ENCODE measurements at places on chromosomes 3 and 15.

DNA sequence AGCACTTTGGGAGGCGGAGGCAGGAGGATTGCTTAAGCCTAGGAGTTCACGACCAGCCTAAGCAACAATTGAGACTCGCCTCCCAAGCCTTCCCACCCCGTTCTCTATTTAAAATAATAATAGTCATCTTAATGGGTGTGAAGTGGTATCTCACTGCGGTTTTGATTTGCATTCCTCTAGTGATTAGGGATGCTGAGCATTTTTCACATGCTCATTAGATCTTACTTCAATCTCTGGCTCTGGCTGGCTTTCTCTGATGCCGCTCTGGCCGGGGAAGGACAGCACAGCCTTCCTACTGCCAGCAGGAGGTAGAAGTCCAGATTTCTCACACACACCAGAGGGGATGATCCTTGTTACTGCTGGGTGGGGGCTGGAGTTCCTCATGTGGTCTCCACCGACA, 7.4 kb upstream of the EIF4A2 start:
- DNase-seq = no peak

GRCh38 chr3:70824078-70824477, 511.6 kb upstream of the MDFIC2 start:
- peak; percentile 88 for DNase-seq

DNA sequence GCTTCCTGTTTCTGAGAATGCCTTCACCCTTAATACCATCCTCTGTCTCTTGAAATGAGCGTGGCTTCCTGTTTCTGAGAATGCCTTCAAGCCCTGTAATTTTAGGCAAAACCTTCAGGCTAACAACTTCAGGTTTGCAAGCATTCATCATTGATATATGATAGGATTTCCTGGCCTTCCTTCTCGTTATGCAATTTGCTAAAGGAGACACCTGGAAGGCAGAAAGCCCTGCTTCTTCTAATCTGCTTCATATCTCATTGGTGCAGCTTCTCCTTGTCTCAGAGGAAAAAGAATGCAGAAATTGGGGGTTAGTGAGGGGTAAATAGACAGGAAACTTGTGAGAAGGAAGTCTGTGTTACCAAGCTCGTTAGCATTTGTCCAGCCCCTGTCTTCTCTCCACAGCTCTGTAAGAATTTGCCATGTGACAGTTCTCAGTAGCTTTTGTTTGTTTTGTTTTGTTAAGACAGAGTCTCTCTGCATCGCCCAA, 7.3 kb downstream of the ARL6IP5 start:
- no peak for DNase-seq

DNA sequence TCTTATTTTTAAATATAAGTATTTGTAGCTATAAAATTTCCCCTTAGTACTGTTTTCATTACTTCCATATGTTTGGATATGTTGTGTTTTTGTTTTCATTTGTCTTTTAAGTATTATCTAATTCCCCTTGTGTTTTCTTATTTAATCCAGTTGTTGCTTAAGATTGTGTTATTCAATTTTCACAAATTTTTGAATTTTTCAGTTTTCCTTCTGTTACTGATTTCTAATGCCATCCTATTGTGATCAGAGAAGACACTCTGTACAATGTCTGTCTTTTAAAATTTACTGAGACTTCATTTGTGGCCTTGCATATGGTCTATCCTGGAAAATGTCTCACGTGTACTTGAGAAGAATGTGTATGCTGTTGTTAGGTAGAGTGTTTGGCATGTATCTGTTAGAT, 795.6 kb upstream of the CFAP20DC start:
- DNase-seq = no peak

DNA sequence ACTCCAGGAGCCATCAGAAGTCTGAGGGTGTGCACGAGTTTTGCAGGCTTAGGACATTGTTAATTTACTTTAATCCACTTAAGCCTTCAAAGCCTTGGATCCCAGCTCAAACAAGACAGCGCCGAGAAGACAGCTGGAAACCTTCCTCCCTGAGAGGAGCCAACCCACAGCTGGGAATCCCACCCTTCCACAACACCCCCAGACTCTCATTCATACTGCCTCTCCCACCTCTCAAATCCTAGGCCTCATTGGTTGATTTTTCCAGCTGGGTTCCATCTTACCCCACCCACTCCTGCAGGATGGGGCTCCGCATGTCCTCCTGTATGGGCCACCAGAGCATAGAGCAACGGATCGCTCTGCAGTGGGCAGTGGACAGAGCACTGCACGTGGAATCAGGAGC, 80.4 kb downstream of the SEMA5B start:
- DNase-seq = no peak

DNA sequence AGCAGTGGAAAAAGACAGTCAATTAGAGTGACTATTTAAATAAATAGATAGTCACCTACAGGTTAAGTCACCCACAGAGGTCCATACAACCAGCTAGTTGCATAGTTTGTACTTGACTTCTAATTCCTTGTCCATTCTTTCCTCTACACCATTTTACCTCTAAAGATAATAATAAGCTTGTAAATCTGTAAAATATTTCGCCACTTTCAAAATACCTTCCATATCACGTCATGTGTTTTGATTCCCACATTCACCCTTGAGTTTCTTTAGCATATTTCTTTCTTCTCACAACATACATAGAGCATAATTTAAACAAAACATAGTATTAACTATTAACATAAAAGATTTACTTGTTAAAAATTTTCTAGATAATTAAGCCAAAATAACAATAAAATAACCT, 689.6 kb downstream of the MECOM start:
- DNase-seq = no peak

GRCh38 chr15:70729164-70729563, 34.2 kb downstream of the UACA start:
- DNase-seq = no peak
